Activated CD4-positive, alpha-beta T cell treated with anti-CD3 and anti-CD28 coated beads for 4 hours (primary cell): ENCODE measurements at places on chromosomes 2 and 18.

DNA sequence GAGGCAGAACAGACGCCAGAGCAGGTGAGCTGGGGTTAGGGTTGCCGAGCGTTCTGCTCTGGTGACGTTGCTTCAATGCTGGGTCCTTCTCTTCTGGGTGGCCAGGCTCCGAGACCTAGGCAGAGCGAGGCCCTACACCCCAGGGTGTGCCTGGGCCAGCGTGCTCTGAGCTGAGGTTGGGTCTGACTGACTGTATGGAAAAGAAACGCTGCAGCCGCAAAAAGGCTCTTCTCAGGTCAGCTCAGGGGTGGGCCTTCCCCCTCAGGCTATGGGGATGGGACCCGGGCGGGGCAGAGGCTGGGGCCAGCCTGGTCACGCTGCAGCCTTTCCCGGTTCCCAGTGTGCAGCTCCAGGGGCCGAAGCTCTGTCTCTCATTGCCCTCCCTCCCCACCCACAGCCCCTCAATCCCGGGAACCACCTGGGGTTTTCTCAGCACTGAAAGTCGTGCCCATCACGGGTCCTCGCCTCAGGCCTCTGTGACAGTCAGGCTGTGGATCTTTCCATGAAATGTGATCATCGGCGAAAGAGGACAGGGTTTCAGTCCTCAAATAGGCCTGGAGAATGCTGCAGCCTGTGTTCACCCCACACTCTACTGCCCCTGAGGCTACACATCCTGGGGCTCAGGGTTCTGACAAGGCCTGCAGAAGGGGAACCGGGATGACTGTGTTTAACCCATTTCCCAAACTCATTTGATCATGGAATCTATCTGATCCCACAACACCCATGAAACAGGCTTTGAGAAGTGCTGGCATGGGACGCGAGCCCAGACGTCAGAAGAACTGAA is 19.4 kb downstream of the CYP26B1 start:
- DNase-seq, result no peak

GRCh38 chr2:39622860-39623259 is 42.9 kb upstream of the TMEM178A start:
- DNase-seq, result no peak

- no peak for DNase-seq
These were observed 62.5 kb upstream of the ACAA2 start for GRCh38 chr18:49875783-49876182.

DNA sequence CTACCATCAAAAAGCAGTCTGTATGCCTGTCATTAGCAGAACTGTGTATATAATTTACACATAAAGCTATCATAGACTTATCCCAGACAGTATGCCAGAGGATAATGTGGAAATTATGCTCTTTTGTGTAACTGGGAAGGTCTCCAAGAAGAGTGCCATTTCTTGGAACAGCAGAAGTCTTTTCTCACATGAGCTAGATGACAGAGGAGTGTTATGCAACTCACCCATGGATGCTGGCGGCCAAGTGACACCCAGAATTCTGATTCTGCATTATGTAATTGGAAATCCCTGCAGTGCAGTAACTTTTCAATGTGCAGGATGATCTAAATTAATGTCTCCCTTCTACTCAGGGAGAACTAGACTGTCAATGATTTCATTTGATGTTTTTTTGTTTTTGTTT is 160.0 kb downstream of the UBE2E3 start:
- no peak for DNase-seq

DNA sequence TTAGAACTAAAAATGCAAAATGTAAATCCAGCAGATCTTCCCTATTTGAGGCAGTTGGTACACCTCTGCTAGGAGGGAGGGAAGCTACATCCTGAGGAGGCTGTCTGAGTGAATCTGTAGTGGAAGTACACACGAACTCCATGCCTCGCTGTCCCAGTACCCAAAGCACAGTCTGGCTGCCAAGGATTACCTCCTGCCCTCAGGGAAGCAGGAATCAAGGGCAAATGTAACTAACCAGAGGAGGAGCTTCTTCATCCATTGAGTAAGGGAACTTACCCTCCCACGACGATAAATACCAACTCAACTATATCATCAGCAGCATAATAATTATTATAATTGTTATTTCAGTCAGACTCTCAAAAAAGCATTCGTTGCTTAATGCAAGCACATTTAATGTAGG is 2.1 kb downstream of the DHRS9 start:
- DNase-seq, result no peak

GRCh38 chr2:233301811-233302210 is 5.8 kb upstream of the SAG start:
- DNase-seq, result no peak

GRCh38 chr2:138831154-138831553 is 51.0 kb upstream of the NXPH2 start:
- no peak for DNase-seq

- DNase-seq, result no peak
These were observed 91.5 kb downstream of the RAD51AP2 start for GRCh38 chr2:17426743-17427142.

DNA sequence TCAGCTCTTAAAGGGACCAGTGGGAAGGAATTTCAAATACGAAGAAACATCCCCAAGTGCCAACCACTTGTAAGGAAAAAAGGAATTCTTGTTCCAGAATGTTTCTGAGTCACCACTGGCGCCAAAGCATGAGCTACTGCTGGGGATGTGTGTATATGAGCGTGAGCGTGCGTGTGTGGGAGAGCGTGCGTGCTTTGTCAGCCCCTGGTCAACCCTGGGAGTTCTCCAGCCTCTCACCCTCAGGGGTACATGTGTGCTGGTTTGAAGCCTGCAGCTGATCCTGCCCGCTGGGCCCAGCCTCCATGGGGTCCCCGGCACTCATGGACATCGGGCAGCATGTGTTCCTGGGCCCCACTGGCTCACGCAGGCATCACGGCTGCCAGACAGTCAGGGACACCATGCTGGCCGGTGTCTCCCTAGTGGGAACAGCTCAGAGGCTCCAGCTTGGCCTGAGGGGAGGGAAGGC is 17.1 kb downstream of the HS6ST1 start:
- no peak for DNase-seq

- no peak for DNase-seq
These were observed 228.3 kb downstream of the SEPTIN10 start for GRCh38 chr2:109385506-109385905.

DNA sequence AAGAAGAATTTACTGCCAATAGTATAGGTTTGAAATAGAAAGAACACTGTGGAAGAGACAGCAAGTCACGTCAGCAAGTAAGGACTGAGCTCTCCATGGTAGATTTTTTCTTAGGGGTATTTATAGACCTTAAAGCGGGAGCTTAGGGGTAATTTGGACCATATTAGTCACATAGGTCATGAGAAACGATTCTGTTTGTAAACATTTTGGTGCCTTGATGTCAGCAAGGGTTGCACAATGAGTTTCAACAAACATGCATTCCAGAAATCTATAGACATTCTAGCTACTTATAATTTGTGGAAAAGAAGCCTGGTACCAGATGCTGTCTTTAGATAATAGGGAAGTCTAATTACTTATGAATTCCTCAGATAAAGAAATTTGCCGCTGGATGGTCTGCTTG is 624.7 kb downstream of the TDRD15 start:
- no peak for DNase-seq

- DNase-seq, result no peak
These were observed 889 bp downstream of the ANKRD29 start for GRCh38 chr18:23661735-23662308.

DNA sequence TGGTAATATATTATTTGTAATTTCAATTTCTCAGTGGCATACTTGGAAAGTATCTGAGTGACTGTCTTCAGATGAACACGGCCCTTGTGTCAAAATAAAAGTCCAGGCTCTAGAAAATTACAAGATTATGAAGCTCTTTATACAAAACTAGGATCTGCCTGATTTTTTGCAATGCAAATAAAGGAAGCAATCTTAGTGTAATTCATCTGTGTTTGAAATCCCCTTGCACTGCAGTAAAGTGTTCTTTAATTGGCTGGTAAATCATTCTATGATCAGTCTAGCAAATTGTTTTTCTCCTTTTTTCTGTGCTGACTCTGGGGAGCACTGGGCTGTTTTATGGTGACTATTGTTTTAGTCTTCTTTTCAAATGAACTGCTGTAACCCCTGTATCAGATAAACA is 1039.0 kb downstream of the SOCS6 start:
- no peak for DNase-seq

GRCh38 chr2:220117025-220117424 is 489.6 kb downstream of the SLC4A3 start:
- no peak for DNase-seq

DNA sequence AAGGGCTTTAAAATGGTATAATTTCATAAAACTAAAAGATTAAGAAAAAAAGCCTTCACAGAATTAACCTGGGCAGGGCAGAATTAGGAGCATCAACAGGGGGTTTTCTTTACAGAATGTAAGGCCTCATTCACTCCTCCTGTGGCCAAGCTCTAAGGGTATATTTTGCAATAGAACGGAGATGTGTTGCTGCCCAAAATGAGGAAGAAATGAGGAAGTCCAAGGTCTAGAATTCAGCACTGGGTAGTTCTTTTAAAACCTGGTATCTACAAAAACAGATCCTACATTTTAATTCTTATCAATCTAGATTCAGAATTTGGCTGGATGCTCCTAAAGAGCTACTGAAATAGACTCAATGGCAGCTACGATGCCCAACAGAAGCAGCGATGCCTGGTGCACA is 101.8 kb downstream of the AKAIN1 start:
- DNase-seq, result no peak

GRCh38 chr2:176554101-176555048 is 285.1 kb downstream of the MTX2 start:
- DNase-seq, result peak; percentile 11

- DNase-seq, result no peak
These were observed 629.7 kb upstream of the SETBP1 start for GRCh38 chr18:44051026-44051425.

GRCh38 chr2:239441261-239442078 is 40.6 kb upstream of the HDAC4 start:
- no peak for DNase-seq

- no peak for DNase-seq
These were observed 582.9 kb upstream of the PIK3C3 start for GRCh38 chr18:41372046-41372665.

GRCh38 chr18:48428475-48429177 is 19.4 kb upstream of the ZBTB7C start:
- DNase-seq, result no peak

DNA sequence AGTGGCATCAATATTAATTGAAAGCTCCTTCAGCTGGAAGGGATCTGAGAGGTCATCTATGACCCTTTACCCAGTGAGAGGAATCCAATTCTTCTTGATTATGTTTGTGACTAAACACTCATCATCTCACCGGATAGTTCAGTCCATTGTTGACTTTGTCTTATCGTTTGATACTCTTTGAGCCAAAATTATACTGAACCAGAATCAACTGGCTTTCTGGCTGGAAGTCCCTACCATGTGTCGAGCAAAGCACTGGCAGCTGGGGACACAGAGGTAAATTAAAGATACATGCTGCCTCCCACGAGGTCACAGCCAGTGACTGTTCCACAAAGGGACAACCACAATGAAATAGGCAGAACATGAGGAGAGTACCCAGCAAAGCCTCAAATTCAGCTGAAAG is 91.4 kb upstream of the FHL2 start:
- no peak for DNase-seq

GRCh38 chr2:67642046-67642382 is 244.9 kb downstream of the ETAA1 start:
- no peak for DNase-seq

DNA sequence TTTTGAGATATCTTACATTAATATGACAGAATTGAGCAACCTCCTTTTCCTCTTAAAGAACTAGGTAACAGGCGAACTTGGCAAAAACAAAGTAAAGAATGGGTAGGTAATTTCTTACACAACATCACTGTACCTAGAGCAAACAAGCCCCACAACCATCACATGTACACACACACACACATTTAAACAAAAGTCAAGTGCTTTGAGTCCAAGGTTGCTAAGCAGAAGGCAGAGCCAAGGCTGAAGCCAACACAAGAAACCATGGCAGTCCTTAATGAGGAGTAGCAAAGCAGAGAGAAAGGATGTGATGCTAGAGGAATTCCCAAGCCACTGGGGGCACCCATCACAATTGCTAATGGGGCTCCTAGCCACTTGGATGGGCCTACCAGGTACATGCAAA is 164.1 kb downstream of the PAX3 start:
- no peak for DNase-seq

GRCh38 chr2:8003462-8004075 is 678.3 kb upstream of the ID2 start:
- no peak for DNase-seq

DNA sequence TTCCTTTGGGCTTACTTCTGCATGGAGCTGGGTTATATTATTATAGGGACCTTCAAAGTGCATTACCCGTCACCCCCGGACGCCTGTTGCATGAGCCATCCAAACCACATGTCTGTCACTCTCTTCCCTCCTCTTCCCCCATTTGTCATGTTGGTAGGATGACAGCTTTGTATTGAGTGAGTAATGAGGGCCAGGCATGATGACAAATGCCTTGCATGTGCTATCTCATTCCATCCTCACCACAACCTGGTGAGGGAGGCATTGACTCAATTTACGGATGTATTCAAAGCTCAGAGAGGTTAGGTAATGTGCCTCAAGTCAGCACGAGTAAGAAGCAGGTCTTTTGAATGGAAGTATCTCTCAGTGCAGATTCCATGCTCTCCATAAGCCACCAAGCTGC is 510.5 kb upstream of the TNP1 start:
- no peak for DNase-seq

DNA sequence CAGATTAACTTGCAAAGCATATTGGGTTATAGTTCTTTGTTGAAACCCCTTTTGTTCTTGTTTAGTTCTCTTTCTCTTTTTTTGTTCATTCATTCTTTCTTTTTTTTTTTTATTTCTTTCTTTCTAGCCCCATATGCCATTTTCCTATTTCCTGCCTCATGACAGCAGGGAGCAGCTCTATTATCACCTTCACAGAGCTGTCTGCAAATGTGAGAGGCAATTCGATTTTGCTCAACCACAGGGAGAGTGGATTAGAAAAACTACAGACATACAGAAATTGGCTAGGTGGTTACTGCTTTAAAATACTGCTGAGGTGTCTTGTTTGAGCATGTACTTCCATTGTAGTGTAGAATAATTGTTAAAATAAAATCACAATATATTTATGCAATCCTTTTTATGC is 44.2 kb upstream of the TBR1 start:
- DNase-seq, result no peak
